ENCODE measurements at places on chromosomes 2 and 18.

GRCh38 chr2:98823196-98824170 lies 92.6 kb upstream of the MGAT4A start:
- DNase-seq, result no peak

DNA sequence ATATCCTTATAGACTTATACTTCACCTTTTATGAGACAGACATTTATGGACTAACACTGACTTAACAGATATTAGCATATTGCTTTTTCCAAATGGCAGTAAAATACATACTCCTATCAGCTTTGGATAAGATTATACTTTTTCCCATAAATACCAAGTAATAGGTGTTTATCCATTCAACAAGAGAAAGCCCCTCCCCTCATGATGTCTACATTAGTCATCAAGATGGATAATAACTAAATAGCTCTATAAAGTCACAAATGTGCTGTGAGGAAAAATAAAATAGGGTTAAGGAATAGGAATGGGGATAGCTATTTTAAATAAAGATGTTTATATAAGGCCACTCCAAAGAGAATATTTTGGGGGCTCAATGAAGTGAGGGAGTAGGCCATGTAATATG lies 39.4 kb downstream of the CSRNP3 start:
- DNase-seq, result no peak

DNA sequence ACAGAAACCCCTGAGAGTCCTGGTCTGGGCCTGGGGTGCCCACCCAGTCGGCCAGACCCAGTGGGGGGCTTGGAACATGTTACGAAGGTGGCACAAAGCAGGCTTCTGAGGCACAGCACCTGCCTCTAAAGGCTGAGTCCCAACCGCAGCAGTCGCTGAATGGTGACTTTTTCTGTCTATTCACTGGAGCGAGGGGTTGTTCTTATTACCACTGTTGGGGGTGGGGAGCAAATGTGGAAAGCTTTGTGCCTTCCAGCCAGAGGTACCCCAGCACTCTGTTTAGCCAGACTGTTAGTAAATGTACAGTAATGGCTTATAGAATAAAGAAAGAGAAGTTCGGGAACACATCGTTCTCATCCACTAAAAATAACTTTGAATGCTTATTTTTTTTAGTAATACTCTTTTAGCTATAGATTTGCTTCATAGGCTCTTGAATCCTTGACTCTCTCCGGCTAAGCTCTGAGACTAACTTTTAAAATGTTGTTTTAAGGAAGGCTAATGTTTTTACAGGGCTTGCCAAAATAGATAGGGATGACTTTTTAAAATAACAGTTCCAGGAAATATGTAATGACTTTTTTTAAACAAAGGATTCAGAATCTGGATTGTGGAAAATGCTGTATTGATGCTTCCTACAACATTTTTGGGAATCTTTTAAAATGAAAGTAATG lies 23.4 kb upstream of the PTPN2 start:
- DNase-seq, result no peak

DNA sequence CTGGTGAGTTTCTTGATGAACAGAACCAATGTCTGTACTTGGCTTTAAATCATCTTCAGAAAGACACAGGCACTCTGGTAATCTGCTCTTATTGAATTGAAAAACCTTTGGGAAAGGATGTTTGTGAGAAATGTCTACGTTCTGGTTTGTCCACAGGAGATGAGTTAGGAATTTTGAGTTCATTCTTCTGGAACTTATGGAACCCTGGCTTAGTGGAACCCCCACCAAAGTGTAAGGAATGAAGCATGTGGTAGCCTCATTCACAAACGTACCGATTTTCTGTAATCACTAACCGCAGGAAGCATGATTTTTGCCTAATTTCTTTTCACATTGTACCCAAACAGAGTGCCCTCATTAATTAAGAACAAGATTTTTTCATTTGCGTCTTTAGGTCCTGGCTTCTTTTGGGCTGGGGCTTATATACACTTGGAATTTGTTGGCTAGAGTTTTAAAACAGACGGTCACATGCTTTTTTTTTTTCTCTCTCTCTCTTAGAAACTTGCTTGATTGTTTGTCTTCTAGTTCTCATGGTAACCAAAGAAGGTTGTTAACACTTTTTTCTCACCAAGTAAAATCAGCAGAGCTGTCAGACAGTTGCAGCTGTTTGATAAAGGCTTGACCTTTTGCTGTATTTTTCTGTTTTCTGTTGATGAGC lies 314.1 kb upstream of the THUMPD2 start:
- no peak for DNase-seq

- no peak for DNase-seq
Observed at GRCh38 chr2:70469435-70469834, 84.2 kb downstream of the TGFA start.

DNA sequence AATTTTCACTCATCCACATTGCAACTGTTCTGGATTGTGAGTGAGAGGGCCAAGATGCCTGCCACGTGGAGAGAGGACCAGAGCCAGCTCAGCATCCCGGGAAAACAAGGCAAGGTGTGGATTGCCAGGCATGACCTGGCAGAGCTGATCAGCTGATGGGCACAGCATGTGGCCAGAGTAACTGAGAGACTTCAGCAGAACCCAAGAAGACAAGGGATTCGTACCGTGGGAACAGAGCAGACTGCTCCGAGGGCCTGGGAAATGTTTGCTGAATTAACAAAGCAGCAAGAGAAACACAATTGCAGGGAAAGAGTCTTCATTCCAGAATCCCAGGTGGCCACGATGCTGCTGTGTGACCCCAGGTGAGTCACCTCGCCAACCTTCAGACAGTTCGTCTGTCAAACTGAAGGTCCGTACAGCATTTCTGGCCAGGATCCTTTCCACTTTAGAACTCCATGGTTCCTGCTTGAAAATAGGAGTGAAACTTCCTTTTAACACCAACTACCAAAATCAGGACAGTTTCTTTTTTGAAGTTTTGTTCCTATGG lies 26.3 kb upstream of the POMC start:
- DNase-seq, result no peak

DNA sequence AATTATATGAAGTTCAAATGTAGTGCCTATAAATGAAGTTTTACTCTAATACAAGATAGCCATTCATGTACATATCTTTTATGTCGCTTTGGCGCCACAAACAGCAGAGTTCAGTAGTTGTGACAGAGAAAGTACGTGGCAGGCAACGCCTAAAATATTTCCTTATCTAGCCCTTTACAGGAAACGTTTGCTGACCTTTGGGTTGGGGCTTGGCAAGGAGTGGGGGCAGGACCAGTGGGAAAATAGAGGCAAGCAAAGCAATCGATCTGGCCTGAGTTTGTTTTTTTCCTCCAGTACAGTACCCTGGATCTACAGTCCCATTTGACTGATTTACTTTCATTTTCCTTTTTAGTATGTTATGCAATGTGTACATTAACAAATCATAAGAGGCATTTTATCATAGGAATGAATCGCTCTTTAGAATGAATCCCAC lies 13.1 kb downstream of the CCDC68 start:
- DNase-seq, result no peak

DNA sequence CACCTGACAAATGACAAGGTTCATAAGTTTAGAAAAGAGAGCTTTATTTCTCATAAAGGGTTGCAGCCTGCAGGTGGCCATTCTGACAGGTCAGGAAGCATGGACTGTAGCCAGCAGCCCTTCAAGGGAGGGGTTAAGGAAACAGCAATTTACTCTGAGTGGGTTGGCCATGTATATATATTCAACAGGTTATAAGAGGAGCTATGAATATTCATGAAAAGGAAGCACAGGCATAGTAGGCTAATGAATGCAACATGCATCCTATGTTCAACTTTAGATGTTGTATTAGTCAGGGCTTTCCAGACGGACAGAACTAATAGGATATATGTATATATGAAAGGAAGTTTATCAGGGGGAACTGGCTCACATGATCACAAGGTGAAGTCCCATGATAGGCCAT lies 20.6 kb downstream of the RNU2-63P start:
- no peak for DNase-seq

DNA sequence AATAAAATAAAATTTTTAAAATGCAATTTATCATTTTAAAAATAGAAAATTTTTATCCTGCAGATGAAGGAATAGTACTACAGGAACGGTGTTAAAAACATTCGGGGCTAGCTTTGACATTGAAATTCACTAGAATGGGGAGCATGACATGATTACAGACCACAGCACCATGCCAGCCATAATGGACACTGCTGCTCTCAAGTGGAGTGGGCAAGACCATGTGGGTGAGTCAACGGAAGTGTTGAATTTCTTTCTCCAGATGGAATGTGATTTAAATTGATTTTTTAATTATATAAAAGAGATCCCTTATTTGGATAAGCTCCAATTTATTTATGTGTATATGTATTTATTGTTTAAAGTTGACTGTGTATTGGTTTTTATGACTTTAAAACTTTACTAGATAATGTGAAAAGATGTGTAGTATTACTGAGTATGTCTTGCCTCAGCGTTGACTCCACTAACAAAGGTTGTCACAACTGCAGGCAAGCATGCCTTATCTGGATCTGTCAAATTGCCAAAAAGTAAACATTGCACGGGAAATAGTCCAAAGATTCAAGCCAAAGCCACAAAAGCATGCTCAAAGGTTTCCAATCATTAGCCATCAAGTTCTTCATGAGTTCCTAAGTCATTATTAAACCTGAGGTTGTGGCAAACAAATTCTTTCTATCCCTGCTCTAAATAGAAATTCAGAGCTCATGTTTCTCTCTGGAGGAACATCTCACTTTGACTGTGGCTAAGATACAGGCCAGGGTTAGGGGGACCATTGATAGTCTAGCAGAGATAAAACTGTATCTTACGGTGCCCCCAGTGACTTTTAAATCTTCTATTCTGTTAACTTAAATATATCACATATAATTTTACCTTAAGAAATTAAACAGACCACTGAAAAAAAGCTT lies 536.9 kb downstream of the TMX3 start:
- DNase-seq, result no peak

GRCh38 chr2:109087055-109087663 lies 41.8 kb upstream of the SH3RF3 start:
- DNase-seq, result no peak

DNA sequence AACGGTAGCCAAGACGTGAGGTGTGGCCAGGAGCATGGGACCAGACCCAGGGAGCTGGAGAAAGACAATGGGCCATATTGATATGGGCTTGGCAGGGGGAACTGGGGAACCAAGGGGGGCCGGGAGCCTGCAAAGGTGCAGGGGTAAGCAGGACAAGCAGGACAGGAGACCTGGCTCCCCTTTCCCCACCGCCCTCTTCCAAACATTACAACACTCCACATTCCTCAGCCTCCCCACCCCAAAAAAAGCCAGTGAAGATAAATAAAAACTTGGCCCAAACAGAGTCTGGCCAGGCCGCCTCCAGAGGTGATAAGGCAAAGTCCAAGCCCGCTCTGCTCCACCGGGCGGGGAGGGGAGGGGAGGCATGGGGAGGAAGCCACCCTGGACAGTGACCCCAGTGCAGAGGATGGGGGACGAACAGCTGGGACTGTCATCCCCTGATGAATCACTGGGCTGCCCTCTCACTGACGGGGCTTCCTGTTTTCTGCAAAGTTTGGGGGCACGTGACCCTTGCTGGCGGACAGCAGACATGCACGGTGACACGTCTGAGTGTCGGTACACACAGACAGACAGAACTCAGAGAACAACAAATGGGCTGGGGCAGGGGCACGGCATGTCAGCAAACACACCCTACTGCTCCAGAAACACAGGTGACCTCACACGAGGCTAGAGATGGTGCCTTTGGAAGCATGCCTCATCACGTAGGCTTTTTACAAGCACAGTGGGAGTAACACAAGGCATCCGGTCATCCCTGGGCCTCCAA lies 100.2 kb downstream of the TNS1 start:
- DNase-seq, result no peak

DNA sequence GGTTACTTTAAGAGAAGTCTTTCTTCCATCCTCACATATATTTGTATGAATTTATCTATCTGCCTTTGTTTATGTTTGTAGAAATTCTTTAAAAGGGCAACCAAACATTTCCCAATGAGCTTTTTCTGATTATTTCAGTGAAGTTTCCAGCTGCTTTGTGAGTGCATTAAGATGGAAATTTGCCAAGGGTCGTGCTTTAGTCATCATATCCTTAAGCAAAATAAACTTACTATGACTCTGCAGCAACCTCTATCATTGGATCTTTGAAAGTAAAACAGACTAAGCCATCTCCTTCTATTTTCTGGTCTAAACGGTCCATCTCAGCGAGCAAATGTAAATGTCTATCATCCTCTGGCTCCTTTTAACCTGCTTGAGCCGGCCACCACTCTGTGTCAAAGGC lies 489.3 kb downstream of the SOX11 start:
- DNase-seq, result no peak

Data from stimulated activated effector memory CD8-positive, alpha-beta T cell treated with anti-CD3 and anti-CD28 coated beads, Interleukin-12 subunit alpha, Interleukin-12 subunit beta, amount 100 ng/mL, for 72 hours (primary cell).